ENCODE measurements at places on chromosomes 7 and 10. TPM values are rescaled to one million over a fixed set of nuclear protein-coding genes. Genes with fewer than 3 reads are reported as not detected.

NFKB2 gene
- polyA plus RNA-seq, result 8.1 TPM

DDIT4 gene
- 114 TPM for polyA plus RNA-seq

PBLD gene
- polyA plus RNA-seq, result 1.5 TPM

LRIT1 gene
- polyA plus RNA-seq, result not detected

NACAD gene
- 4.9 TPM for polyA plus RNA-seq

ANKRD30A gene
- not detected for polyA plus RNA-seq

CTNNA3 gene
- 0.71 TPM for polyA plus RNA-seq

IQUB gene
- polyA plus RNA-seq, result 0.57 TPM

KMT2C gene
- 9.1 TPM for polyA plus RNA-seq

HGF gene
- polyA plus RNA-seq, result 0.24 TPM

CYP17A1 gene
- not detected for polyA plus RNA-seq

C10orf53 gene
- polyA plus RNA-seq, result not detected

LRRC4 gene
- 1.9 TPM for polyA plus RNA-seq

EBF3 gene
- 0.12 TPM for polyA plus RNA-seq

FMC1 gene
- polyA plus RNA-seq, result 70.5 TPM

TBXAS1 gene
- 0.89 TPM for polyA plus RNA-seq

CALCR gene
- 0.59 TPM for polyA plus RNA-seq

CPVL gene
- polyA plus RNA-seq, result 31.9 TPM

PLPP4 gene
- polyA plus RNA-seq, result 0.42 TPM

DRGX gene
- polyA plus RNA-seq, result not detected

ZNF25 gene
- 0.23 TPM for polyA plus RNA-seq

NPY4R gene
- polyA plus RNA-seq, result not detected

IFIT2 gene
- 0.10 TPM for polyA plus RNA-seq

ZNF92 gene
- polyA plus RNA-seq, result 20.3 TPM

PLXDC2 gene
- polyA plus RNA-seq, result 13.5 TPM

EPHB6 gene
- polyA plus RNA-seq, result 33.2 TPM

CLCN1 gene
- 0.43 TPM for polyA plus RNA-seq

ARHGEF35 gene
- 32.3 TPM for polyA plus RNA-seq
